ENCODE measurements at places on chromosomes 7 and 10.

GRCh38 chr10:13100349-13101294 lies 659 bp downstream of the OPTN start:
- DNase-seq, result no peak

DNA sequence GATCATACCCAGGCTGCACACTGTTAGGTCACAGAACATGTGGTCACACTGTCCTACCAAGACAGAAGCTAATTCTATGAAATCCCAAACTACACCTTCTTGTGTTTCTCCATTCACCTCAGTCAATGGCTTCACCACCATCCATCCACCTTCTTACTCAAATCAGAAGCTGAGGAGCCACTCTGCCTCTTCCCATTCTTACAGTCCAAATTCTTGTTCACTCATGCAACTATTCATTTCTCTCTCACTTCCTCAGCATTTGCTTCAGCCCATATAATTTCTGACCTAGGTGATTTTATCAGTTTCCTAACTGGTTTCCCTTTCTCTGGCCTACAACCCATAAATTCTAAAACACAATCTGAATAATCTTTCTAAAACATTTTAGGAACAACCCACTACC lies 229.2 kb downstream of the LRRN3 start:
- no peak for DNase-seq

DNA sequence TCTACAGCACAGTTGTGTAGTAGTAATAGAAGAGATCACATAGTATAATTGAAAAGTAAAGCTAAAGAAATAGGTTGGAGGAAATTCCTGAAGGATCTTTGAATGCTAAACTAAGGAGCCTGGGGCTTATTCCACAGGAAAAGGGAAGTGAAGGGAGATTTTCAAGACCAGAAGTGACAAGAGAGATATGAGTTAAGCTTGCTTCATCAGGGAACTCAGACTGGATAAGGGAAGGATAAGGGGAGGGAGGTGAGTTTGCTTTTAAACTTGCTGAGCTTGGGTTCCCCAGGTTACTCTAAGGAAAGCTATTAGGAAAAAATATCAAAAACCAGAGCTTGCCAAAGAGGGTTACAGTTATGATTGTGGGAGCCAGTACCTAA lies 182.4 kb downstream of the RAPGEF5 start:
- DNase-seq, result no peak

GRCh38 chr10:11272915-11273389 lies 255.3 kb downstream of the CELF2 start:
- DNase-seq, result no peak

DNA sequence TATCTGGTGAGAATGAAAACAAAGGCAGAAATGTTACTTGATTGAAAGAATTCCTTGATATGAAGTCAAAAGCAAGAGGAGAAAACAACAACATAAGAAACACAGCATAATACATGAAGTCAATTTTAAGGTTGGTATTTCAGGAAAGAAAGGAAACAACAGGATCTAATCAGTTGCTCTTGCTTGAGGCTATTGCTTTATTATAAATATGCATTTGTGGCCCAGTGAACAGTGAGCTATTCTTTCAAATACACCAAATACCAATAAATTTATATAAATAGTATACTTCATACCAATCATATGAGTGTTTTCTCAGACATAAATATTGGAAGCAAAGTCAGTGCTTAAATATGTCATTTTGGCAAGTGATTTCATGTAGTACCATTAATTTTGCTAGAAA lies 806.6 kb downstream of the NXPH1 start:
- DNase-seq, result no peak

- DNase-seq, result peak; percentile 34
Observed at GRCh38 chr7:128267595-128267924, 26.5 kb downstream of the LEP start.

- DNase-seq, result no peak
Observed at GRCh38 chr7:1586827-1587705, 17.2 kb upstream of the PSMG3 start.

- no peak for DNase-seq
Observed at GRCh38 chr7:33452805-33453502, 323.6 kb downstream of the BBS9 start.

- DNase-seq, result no peak
Observed at GRCh38 chr10:600876-601659, 88.4 kb downstream of the DIP2C start.

DNA sequence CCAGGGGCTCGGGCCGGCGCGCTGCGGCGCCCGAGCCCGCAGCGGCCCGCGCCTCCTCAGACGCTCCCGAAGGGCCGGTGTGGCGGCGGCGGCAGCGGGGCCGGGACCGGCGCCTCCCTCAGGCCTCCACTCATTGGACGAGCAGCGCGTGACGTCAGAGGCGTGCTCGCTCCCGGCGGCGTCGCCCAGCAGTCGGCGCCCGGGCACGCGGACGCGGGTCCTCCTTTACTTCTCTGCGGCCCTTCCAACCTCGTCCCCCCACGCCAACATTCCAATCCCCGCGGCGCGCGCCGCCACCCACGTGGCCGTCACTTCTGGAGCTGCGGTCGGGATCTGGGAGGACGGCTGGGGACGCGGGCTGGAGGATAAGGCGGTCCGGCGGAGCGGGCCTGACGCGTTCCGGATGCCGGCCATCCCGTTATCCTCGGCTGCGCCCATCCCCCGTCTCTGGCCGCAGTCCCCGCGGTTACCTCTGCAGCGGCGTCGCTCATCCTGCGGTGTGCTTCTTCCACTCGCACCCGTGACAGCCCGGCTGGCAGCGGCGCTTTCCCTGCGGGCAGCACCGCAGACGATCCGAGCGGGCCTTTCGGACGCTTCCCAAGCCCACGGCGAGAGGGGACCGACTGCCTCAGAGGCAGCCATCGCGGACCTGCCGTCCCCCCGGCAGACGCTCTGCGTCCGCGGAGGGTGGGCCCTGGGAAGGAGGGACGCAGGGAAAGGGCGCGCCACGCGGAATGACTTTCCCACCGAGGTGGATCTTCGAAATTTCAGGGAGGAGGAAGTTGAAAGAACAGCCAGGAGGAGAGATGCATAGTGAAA lies at the start of gene PDZD8:
Gene PDZD8, minus strand, starts transcription at position 81 of the 819 bp plus-strand sequence. CDS start 213 bp downstream, outside the sequence.
- peak; percentile 95 for DNase-seq

GRCh38 chr10:122555442-122555841 lies 5.1 kb upstream of the DMBT1 start:
- DNase-seq, result no peak

- no peak for DNase-seq
Observed at GRCh38 chr10:53748319-53748718, 975.7 kb upstream of the MBL2 start.

DNA sequence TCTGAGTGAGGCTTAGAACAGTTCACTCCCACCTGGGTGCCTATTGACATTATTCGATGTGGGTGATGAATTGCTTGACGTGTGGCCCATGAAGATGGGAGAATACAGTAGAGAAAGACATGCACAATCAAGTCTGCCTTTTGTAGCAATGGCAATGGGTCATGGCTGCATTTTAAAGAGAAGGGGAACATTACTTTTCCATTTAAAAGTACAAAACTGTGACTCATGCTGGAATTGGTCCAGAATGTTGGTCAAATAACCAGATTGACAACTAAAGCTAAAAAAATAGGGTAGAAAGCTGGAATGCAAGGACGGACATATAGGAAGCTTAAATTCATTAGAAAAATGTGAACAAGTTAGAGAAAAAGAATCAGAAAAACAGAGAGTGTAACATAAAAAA lies 104.1 kb upstream of the SLC25A13 start:
- no peak for DNase-seq

DNA sequence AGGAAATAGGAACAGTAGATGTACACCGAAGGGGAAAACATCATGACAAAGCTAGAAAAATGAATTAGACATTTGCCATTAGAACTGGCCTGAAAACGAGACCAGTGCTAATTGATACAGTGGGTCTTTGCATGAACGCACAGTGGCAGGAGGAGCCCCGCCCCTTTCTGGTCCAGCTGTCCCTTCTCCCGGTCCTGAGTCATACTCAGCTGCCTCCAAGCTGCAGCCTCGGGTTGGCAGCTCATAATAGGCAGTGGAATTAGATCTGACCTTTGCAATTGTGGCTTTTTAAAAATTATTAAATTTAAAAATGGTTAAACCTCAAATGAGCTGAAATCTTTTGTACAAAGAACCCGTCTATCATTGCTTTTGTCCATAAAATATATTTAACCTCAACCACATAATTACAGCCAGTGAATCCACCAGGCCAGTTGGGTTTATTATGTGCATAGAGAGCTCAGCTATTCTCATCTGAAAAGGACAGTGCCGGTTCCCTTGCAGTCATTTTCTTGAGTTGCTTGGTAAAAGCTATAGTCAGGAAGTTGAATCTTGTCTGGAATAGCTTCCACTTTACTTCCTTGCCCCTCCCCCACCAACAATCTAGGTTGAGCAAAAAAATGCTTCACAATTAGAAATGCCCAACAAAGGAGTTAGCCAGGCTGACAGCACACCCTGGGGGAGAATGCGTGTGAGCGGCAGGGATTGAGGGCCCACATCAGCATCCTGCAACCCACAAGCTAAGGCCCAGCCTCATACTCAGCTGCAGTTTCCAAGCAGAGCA lies 147.1 kb downstream of the BUB3 start:
- no peak for DNase-seq
